ENCODE measurements at places on chromosomes 7 and 10.

GRCh38 chr10:3869036-3869435 lies 84.0 kb upstream of the KLF6 start:
- no peak for DNase-seq

GRCh38 chr7:125644109-125644508 lies 714.5 kb upstream of the POT1 start:
- no peak for DNase-seq

DNA sequence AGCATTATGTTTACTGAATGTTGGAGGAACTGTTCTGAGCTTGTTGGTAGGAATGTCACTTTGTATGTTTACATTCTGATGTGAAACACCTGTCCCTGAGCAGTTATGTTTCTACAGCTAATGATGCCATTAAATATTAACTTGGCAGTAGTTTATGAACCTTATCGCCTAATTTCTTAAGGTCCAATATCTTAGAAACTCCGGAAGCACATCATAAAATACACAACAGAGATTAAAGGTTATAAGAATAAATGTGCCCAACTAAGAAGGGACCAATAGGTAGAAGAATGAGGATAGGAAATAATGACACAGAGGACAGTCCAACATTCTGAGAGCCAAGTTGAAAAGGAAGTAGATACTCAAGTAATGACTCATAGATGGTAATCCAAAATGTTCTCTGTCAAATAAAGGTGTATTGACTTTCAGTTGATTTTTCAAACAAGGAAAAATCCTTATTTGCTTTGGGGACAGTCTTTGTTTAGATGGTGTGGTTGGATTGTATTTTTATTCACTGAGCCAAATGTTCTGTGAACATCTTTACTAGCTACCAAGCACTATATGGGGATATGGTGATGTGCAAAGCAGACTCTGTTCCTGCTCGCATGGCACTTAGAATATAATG lies 31.9 kb downstream of the LCOR start:
- DNase-seq: peak; percentile 42

GRCh38 chr10:44258019-44258418 lies 126.9 kb downstream of the CXCL12 start:
- DNase-seq: no peak

DNA sequence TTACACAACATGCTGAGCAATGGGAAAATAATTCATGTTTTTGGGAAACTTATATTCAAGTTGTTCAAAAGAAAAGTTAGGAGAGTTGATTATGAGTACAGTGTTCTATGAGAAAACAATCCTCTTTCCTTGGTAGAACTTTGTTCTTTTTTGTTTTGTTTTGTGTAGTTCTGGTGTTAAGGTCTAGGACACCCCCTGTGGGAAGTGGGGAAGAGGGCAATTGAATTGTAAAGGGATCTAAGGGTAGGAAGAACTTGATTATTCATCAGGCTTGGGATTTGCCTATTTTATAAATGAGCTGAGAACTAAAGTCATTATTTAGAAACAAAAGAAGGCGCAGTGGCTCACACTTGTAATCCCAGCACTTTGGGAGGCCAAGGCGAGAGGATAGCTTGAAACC lies 25.9 kb upstream of the CDK13 start:
- DNase-seq: no peak

GRCh38 chr7:123533929-123534382 lies 439 bp downstream of the IQUB start:
- no peak for DNase-seq

DNA sequence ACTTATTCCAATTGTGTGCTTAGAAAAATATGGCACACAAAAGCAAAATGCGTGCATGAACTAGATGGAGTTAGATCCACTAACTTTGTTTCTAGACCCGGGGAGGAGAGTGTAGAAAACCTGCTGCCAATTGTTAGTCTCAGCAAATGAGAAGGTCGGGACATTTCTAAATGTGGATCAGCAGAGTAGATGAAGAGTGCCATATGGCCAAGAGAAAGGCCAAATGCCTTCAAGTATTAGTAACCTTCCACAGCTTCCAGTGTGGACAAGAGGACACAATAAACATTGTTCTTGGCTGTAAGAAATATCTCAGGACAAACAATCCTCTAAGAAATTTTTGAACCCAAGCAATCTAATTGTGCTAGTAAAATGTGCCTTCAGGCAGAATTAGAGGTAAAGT lies 690.3 kb downstream of the REEP3 start:
- no peak for DNase-seq

- no peak for DNase-seq
Observed at GRCh38 chr10:70714245-70714644, 41.9 kb downstream of the ADAMTS14 start.

- no peak for DNase-seq
Observed at GRCh38 chr7:149197675-149198074, 2.3 kb downstream of the ZNF282 start.

- no peak for DNase-seq
Observed at GRCh38 chr10:90846746-90847145, 11.1 kb downstream of the HTR7 start.

DNA sequence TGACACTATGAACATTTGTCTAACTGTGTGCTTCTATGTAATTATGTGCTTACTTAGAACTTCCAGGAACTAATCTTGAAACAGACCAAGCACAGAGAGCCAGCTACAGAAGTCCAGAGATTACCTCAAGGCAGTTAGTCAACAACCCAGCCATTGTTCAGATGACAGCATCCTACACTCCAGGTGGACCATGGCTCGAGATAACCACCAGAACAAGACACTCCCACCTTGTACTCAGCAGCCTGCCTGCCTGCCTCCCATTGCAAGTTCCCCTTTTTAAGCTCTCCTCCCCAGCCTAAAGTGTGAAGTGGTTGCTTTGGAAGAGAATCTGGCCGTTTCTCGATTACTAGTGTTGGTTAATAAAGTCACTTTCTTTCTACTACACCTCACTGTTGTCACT lies 1080.6 kb upstream of the LRRN3 start:
- no peak for DNase-seq

DNA sequence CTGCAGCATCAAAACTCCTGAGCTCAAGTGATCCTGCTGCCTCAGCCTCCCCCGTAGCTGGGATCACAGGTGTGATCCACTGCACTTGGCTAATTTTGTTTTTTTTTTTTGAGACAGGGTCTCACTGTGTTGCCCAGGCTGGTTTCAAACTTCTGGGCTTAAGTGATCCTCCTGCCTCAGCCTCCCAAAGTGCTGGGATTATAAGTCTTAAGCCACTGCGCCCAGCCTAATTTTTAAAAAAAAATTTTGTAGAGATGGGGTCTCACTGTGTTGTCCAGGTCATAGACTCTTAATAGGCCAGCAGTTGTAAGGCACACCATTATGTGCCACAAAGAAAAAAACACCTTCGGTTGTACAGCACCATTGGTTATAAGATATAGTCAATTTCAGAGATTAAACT lies 122.4 kb downstream of the MAPK8 start:
- no peak for DNase-seq

DNA sequence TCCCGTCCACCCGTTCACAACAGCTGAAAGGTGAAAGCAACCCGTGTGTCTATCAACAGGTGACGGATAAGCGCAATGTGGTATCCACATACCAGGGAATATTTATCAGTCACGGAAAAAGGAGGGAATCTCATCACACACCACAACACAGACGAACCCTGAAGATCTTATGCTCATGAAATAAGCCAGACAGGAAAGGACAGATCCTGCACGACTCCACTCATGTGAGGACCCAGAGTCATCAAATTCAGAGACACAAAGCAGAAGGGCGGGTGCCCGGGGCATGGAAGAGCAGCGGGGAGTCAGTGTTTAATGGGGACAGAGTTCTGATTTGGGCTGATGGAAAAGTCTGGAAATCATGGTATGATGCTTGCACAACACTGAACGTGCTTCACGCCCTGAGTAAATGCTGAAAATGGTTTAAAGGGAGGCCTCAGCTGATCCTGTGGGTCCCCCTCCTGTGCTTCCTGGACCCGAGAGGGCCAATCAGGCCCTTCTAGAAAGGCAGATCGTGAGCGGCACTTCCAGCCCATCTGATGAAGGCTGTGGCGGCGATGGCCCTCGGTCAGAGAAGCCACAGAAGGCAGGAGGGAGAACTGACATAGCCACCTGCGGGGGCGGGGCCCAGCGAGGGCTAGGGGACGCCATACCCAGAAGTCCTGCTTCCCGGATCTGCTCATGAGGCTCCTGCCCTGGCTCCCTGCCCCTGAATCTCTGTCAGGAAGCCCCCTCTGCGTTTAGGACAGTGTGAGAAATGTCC lies 19.1 kb downstream of the WDR86 start:
- no peak for DNase-seq

DNA sequence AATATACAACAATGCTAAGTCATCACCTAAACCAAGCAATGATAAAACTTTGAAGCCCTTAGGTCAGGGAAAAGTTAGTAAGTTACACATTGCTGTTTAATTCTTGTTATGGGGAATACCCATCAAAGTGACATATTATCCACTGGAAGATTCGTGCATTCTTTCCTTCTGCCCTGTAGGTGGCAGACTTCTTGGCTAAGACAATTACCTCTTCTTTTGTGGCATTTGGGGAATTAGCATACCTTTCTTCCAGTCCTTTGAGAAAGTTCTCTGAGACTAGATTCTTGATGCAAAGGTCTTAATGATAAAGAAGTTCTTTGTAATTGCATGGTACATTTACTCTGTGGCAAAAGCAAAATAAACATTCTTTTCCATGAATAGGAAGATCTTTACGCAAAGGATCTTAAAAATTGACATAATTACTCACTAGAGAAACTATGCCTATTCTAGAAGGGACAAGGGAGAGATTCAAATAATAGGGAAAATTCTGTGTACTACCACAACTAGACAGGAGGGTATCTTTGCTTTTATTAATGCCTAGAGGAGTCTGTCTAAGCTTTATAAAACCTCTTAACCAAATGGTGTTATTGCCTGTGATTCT lies 395.9 kb downstream of the GRM8 start:
- DNase-seq: peak; percentile 26

Data from T47D (cell line).